Activated T-helper 2 cell treated with anti-CD3 and anti-CD28 coated beads, Interferon-gamma antibody, Interleukin-2, Interleukin-4, amounts not matched to agents 10 μg/mL and 5 μg/mL and 100 μg/mL, durations not matched to agents 14 hours and 24 hours and 36 hours (primary cell): ENCODE measurements at places on chromosomes 5 and 9.

DNA sequence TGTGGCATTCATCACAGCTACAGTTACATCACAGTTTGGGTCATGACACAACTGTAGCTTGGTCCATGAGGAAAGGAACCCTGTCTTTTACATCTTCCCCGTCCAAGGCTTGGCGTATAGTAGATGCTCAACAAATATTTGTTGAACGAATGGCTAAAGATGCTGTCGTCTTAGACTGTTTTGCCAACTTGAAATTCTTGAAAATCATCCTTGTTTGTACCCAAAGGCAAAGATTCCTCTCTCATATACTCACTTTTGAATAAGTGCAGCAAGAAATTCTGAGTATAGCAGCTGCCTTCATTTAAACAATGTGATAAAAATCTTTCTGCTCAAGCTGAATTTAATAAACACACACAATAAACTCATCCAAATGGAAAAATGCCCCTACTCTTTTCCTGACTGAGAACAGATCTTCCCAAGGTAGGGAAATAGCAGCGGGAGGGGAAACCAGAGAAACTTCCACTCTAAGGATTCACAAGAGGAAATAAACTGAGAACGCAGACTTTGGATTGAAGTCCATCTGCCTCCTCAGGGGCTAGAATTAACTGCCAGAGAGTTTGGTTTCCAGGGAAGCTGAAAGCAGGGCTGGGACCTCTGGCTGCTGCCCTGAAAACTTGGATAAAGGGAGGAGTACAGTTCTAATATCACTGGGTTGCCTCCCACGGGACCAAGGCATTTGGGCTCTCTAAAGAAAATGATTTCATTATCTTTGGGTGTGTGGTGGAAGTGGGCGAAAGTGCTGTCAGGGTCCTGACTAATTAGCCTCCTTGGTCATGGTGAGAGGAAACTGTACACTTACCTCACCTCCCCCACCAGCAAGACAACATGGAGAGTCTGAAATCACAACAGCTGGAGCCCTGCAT, 99.1 kb downstream of the DPYSL3 start:
- no peak overlapping the region for H3K27ac ChIP-seq
- H3K4me3 ChIP-seq = no peak overlapping the region
- no peaks in the 10 kb centered on the region for H3K4me1 ChIP-seq
- no peaks in the 10 kb centered on the region for H3K36me3 ChIP-seq
- DNase-seq = no peak

DNA sequence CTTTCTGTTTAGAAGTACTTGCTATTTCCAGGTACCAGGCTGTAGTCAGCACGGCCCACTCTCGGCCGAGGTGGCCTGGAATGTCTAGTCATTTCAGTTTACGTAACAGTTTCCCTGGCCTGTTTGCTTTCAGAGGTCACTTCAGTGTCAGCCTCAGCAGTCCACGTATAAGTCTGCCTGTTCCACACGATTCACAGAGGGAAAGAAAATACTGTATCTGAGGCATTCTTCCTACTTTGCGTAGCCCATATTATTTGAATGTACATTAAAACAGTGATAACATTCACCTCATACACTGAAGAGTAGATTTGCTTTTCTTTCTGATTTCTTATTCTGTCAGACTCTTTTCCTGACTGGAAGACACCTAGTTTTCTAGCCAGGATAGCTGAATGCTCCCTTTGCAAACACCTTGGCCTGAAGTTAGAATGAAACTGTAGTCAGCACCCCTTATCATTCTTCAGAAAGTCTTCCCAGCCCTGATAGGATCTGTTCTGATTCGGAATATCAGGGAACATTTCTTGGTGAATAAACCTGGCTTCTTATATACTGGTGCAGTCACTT, 140.9 kb downstream of the AOPEP start:
- peaks cover 48% of the 10 kb centered on the region for H3K27me3 ChIP-seq
- H3K36me3 ChIP-seq = no peaks in the 10 kb centered on the region
- no peak overlapping the region for H3K4me3 ChIP-seq
- no peak overlapping the region for H3K27ac ChIP-seq
- H3K4me1 ChIP-seq = peaks cover 46% of the 10 kb centered on the region

DNA sequence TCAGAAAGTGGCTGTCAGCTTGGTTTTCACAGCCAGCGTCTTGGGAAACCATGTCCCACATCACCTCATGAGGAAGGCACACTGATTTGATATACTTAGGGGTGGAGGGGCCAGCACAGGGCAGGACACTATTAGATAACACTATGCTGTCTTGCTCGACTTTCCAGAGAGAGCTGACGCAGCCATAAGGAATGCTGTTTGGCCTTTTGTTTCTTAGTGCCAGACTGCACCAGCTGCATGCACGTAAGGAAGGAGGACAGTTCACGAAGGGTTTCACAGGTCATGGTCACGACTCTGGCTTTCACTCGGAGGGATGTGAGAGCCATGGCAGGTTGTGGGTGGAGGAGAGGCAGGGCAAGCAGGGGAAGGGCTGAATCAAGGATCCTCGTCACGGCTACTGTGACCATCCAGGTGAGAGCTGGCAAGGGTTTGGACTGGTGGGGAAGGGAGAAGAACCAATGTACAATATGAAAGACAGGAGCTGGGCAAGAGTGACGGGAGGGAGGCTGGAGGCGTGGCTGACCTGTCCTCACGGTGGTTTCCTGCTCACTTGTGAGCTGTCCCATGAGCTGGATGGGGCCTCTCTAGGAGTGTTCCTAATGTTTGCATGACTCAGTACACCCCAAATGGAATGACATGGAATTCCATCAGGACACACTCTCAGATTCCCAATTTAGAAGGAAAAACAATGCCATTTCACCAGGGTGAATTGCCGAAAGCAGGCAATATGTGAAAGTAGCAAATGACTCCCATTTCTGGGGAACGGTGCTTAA, 61.7 kb downstream of the OTULIN start:
- peaks cover 40% of the 10 kb centered on the region for H3K36me3 ChIP-seq
- H3K27me3 ChIP-seq = no peaks in the 10 kb centered on the region
- H3K4me3 ChIP-seq = no peak overlapping the region
- H3K4me1 ChIP-seq = peaks cover 2% of the 10 kb centered on the region
- no peak overlapping the region for H3K27ac ChIP-seq

DNA sequence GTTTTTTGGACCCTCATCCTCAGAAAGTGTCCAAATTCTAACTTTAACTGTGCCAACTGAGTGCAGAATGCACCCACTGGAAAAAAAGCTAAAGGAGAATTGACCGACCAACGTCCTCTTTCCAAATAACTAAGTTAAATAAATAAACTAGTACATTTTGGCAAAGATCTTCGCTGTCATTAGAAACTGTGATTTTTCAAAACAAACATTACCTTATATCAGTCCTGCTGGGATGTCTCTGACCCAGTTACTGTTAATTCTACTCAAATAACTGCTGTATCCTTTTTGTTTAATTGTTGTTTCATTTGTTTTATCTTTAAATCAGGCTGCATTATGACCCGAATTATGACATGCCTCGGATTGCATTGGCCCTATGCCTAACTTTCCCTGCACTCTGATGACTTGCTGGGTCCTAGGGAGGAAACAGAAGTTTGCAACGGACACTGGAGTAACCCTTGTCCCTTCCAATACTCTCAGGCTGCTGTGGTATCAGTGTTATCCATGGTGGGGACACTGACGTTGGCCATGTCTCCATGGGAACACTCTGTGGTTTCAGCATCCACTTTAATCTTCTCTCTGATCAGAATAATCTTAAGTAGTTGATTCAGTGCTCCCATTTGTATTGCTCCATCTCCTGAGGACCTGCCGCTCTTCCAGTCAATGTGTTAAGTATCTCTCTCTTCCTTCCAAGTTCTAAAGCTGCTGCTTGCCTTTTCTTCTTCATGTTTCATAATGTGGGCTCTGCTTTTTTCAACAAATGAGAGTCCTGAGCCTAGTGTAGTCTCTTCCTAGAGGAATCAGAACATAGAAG, 11.1 kb upstream of the IFNA5 start:
- H3K4me3 ChIP-seq = no peak overlapping the region
- no peak for DNase-seq
- peaks cover 7% of the 10 kb centered on the region for H3K36me3 ChIP-seq
- peaks cover 15% of the 10 kb centered on the region for H3K27me3 ChIP-seq
- peaks cover 2% of the 10 kb centered on the region for H3K4me1 ChIP-seq
- no peak overlapping the region for H3K27ac ChIP-seq

- H3K27ac ChIP-seq = no peak overlapping the region
- no peak overlapping the region for H3K4me3 ChIP-seq
- no peaks in the 10 kb centered on the region for H3K36me3 ChIP-seq
- DNase-seq = no peak
Measured at GRCh38 chr5:78612227-78613150, 36.1 kb downstream of the LHFPL2 start.

DNA sequence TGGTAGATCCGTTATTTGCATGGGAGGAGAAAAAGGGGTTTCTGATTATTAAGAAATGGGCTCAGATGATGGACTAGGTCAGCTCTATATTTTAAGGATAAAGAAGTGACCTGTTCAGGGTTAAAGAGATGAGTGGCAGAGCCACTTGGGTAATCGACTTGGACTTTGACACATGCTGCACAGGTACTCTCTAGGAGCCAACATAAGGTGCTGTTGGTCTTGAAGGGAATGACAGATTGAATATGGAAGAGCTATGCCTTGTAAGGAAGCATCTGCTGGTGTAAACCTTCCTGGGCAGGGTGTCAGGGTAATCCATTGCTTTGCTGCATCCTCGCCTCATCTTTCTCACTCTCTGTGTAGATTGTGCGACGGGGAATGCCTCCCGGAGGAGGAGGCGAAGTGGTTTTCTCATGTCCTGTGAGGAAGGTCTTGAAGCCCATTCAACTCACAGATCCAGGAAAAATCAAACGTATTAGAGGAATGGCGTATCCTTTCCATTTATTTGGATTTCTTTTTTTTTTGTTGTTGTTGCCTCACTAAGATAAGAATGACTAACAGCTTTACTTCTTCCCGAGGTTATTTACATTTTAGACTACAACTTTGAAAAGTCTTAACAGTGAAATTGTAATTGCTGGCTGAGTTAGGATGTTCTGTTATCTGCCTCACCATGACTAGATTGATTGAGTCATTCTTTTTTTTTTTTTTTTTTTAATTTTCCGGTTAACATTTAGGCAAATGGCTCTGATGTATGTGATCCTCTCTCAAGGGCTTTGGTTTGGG, 41.2 kb downstream of the RCL1 start:
- DNase-seq = no peak
- H3K27me3 ChIP-seq = no peaks in the 10 kb centered on the region
- H3K4me3 ChIP-seq = no peak overlapping the region
